ENCODE measurements at places on chromosomes 1 and 21. TPM values are rescaled to one million over a fixed set of nuclear protein-coding genes. Genes with fewer than 3 reads are reported as not detected.

Gene ZC3H12A
- 145 TPM for total RNA-seq

Gene WNT4
- total RNA-seq: 7.9 TPM

Gene ERMAP
- total RNA-seq: 7.1 TPM

GRCh38 chr21:31910074-31910470 is 37.3 kb downstream of the HUNK start:
- no peak for DNase-seq

GRCh38 chr1:60655679-60656355 is 426.5 kb upstream of the NFIA start:
- no peak for DNase-seq

- no peak for DNase-seq
Measured at GRCh38 chr1:57192222-57192621, 226.4 kb upstream of the C8B start.

GRCh38 chr21:39054066-39054465 is 129.2 kb downstream of the PSMG1 start:
- DNase-seq: no peak

DNA sequence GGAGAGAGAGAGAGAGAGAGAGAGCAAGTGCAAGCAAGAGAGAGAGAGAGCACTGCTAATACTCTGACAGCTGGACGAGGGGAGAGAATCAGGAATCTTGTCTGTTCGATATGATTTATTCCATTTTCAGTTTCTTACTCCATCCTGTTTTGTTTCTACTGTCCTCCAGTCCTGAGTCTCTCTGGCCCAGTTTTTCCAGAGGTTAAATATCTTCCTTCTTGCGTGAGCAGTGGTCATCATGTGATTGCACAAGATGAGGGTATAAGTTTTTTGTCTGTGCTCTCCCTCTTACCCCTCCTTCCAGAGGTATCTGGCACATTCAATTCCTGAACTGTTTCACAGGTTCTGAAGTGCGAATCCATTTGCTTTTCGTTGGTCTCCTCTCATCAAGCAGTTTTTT is 16.8 kb downstream of the UBE2U start:
- DNase-seq: no peak

- DNase-seq: no peak
Measured at GRCh38 chr21:44364151-44365053, 11.0 kb downstream of the TRPM2 start.

DNA sequence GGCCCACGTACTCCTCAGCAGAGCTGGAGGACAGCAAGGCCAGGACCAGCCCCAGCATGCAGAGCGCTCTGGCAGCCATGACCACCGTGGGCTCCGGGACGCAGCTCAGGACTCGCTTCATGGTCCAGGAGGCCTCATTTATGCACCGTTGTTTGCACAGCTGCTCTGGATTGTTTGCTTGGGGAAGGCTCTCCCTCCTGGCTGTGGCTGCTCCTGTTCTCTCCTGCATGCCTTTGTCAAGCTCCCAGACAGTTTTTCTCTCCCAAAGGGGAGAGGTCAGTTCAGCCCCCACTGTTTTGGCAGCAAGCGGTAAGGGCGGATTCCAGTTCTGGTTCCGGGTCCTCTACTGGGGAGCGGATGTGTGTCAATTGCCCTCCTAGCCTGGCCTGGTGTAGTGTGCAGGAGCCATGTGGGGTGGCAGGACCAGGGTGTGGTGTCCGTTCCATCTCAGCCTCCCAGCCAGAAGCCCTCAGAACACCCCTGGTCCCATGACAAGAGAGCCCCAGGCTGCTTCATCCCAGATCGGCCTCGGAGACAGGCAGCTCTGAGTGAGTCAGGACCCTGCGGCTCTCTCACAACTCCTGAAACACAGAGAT is at the start of gene TFF3:
Gene TFF3 (minus strand): TSS at position 114 of the 596 bp plus-strand sequence. CDS start 35 bp downstream, at position 79.
- DNase-seq: no peak

GRCh38 chr1:231630558-231631205 is 4.1 kb downstream of the DISC1 start:
- no peak for DNase-seq

DNA sequence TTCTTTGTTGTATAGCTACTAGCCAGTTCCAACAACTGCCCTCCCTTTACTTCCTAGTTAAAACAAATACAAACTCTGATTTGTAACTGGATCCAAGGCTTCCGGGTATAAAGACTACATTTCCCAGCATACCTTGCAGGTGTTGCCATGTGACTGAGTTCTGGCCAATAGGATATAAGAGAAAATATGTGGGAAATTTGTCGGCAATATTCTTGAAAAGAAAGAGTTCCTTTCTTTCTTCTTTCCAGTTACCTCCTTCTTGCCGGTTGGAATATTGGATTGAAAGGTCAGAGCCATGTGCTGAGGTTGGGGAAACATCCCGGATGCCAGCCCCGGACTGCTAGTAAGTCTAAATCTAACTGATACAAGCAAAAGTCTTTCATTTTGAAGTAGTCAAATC is 23.0 kb upstream of the ZBTB40 start:
- no peak for DNase-seq

- no peak for DNase-seq
Measured at GRCh38 chr1:168719306-168720111, 9.5 kb downstream of the DPT start.

DNA sequence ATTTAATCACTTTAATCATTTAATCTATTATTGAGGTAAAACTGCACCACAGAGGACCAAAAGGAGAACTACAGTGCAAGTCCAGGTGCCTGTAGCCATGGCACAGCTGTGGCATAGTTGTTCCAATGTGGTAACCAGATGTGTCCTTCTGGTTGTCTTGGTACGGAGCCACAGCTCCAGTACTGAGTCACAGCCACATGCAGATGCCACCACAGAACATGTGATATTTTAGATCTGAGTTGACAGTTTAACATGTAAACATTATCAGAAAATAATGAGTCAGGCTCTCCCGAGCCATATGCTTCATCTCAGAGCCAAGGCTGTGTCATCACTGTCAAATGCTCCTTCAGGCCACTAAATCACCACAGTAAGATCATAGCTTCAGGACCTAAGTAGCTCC is 56.4 kb upstream of the RGS7 start:
- no peak for DNase-seq

GRCh38 chr1:149977345-149977744 is 33.2 kb downstream of the OTUD7B start:
- no peak for DNase-seq

GRCh38 chr1:190377294-190377693 is 100.4 kb downstream of the BRINP3 start:
- no peak for DNase-seq

All from activated B cell treated with CpG ODN at 0.5 μM for 24 hours (primary cell).